ENCODE measurements at places on chromosomes 6 and 20.

GRCh38 chr20:52349806-52350205 lies 158.2 kb upstream of the ZFP64 start:
- no peak for DNase-seq

GRCh38 chr6:137432054-137432611 lies 62.1 kb downstream of the OLIG3 start:
- no peak for DNase-seq

DNA sequence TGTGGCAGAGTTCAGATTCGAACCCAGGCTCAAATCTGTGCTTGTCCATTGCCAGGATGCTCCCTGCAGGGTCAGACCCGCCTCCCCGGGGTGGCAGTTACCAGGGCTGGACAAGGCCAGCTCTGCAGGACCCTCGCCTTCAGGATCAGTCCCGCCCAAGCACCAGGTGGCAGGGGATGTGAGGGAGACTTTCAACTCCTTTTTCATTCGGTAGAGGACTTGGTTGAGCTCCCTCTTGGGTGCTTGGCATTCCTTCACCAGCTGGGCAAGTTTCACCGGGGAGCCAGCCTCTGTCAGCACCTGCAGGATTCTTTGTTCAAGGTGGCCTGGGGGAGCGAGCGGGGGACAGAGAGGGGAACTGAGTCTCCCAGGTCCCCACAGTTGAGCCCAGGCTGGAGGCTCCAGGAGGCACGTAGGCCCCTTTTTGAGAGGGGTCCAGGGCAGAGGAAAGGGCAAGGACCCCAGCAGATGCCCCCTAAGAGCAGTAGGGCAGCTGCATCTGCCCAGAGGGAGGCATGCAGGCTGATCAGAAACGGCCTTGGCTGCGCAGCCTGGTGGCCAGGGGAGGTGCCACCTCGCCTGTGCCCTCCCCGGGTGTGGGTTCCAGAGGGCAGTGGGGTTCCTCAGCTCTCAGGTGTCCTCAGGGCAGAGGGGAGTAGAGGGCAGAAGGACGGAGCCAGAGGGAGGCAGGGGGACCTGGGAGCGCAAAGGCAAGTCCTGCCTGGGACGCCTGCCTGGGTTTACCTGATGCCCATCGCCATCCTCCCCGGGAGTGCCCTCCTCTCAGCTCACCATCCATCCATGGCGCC lies 3.9 kb downstream of the ZBP1 start:
- no peak for DNase-seq

DNA sequence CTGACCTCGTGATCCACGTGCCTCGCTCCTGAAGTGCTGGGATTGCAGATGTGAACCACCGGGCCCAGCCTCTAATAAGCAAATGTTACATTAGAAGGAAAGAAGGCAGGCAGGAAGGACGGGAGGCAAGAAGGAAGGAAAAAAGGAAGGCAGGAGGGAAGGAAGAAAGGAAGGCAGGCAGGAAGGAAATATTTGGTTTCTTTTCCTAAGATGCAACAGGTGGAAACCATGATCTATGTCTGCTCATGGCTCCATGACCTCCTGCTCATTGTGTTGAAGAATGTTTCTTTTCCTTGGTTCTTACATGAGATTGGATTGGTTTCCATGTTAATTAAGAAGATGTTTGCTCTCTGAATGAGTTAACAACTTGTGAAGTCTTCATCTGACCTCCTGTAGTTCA lies 91.8 kb upstream of the SNX9 start:
- no peak for DNase-seq

- DNase-seq, result no peak
These were observed 6.7 kb upstream of the TMEM30A start for GRCh38 chr6:75291331-75291730.

- no peak for DNase-seq
These were observed 75.9 kb upstream of the SYNJ2 start for GRCh38 chr6:157905590-157906342.

GRCh38 chr20:5127204-5127858 lies 523 bp downstream of the CDS2 start:
- DNase-seq, result peak; percentile 88

GRCh38 chr6:1664329-1664728 lies 54.6 kb downstream of the FOXC1 start:
- no peak for DNase-seq

- no peak for DNase-seq
These were observed 17.5 kb downstream of the SF3B5 start for GRCh38 chr6:144077871-144078270.

DNA sequence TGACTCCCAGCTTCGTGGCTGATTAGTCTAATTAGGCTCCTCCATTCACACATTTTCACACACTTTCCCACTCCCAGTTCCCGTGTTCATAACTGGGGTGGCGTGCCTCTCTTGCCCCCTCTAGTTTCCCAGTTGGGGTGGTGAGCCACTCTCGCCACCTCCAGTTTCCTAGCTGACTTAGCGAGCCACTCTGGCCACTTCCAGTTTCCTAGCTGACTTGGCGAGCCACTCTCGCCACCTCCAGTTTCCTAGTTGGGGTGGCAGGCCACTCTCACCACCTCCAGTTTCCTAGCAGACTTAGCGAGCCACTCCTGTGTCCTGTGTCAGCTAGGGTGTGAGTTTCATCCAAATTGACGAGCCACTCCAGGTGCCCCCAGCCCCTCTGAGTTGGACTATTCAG lies 7.4 kb upstream of the GMPR start:
- no peak for DNase-seq

DNA sequence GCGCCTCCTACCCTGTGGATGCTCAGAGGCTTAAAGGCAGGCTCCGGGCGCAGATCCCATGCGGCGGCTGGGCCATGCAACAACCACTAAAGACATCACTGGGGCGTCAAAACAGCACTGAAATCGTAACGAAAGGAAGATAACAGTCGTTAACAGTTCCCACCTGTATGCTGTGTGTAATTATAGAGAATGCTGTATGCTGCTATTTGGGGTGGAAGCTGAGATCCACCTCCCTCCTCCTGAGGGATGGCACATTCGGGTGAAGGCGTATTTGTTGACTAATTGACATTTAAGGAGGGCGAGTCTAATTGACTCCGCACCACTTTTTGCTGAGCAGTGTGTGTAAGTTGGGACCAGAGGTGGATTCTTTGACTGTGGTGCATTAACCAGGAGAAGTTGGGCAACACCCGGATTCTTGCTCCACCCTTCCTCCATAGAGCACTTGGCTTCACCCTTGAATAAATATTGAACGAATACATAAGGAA lies 687 bp downstream of the SLC35A1 start:
- no peak for DNase-seq

Measured in activated effector memory CD4-positive, alpha-beta T cell treated with anti-CD3 and anti-CD28 coated beads, Interleukin-2, amount 50 U/mL, for 16 hours (primary cell).